Stimulated activated CD8-positive, alpha-beta memory T cell treated with anti-CD3 and anti-CD28 coated beads, Interleukin-2, amount 100 ng/mL, for 1 hour (primary cell): ENCODE measurements at places on chromosomes 6 and 20.

DNA sequence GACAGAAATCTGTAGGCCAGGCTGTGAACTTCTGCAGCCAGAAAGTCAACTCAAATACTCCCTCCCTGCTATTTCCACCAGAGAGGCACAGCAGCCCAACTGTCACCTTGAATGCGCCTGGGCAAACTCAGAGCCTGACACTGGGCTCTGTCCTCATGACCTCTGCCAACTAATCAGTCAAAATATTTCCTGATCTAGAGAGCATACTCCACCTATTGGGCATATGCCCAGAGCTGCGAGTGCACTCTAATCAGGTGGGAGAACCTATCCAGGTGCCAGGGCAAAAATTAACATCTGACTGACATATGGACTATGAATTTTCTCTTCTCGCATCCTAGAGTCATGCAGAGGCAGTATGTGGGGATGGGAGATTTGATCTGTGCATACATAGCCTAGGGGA lies 406.3 kb upstream of the RUNX2 start:
- no peak for DNase-seq

- DNase-seq, result no peak
Observed at GRCh38 chr20:12354725-12355124, 437.0 kb downstream of the BTBD3 start.

DNA sequence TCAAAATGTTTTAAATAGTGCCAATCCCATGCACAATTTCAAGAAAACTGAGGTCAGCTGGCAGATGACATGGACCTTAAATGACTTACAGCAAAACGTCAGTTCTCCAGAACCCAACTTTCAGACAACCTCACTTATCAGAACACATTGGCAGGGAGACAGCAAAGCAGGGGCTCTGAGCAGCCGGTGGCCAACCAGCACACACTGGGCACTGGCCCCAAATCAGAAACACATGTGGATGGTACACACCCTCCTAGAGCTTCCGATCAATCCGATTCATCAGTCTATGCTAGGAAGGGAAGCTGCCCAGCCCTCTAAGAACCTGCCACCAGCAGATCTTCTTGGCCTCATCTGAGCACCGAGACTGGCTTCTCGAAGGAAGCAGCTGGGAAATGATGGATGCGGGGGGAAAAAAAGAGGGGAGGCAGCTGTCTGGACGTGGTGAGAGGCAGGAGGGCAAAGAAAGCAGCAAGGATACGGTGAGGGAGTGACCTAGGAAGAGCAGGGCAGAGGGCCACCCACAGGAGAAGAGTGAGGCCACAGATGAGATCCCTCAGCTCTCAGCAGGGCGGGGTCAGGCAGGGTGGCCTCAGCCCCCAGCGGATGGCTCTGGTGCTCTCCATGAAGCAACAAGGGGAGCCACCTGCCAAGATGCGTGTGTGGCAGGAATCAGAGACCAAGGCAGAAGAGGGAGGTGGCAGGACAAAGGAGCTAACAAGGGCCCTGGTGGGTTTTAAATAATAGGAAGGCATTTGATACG lies 32.9 kb downstream of the TAF4 start:
- no peak for DNase-seq

- no peak for DNase-seq
Observed at GRCh38 chr20:59182401-59183044, 18.9 kb downstream of the ZNF831 start.

- no peak for DNase-seq
Observed at GRCh38 chr6:8435845-8436168, 462 bp upstream of the SLC35B3 start.

GRCh38 chr20:50689864-50690649 lies 1.3 kb downstream of the RIPOR3 start:
- DNase-seq, result no peak

GRCh38 chr6:19851241-19852089 lies 14.3 kb downstream of the ID4 start:
- no peak for DNase-seq

DNA sequence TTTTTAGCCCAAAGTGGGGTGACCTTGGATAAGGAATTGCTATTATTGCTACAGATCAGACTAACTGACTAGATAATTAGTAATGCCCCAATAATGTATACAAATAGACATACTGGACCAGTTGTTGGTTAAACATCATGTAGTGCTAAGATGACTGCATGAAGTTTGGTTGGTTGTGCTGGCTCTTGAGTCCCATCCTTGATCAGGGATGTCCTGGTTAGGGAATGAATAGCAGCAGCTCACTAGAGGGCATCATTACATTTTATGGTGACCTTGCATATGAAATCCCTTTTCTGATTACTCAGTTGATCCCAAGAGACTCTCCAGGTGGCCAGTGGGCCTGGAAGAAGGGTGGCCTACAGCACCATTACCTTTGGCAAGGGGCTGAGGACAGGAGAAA lies 10.9 kb downstream of the TPBG start:
- no peak for DNase-seq

DNA sequence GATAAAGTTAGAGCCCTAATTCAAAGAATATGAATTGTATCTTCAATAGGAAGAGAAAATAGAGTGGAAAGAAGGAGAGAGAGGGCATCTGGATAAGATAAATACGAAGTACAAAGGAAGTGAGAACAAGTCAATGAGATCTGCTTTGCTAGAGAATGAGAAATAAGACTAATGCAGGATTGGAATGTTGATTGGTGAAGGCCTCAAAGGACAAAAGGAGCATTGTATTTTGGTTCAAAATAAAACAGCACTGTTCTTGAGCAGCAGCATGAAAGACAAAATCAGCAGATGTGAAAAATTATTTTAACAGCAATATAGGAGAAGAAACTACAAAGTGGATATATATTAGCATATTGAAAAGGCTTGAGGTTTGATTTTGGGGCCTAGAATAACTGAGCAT lies 5.1 kb upstream of the TMEM244 start:
- no peak for DNase-seq

DNA sequence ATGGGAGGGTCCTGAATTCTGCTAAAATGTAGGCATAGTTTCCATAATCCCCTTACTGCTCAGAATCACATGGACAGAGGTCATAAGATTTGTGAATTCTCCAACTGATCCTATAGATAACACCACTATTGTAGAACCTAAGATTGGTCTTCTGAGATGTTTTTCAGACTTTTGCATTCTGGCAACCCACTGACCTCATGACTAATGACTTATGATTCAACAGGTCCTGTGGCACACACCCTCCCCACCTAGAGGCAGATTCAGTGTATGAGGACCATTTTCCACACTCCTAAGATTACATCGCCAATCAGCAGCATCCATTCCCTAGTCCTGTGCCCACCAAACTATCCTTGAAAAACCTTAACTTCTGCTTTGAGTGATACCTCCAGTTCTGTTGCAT lies 207.2 kb downstream of the BTBD9 start:
- no peak for DNase-seq

DNA sequence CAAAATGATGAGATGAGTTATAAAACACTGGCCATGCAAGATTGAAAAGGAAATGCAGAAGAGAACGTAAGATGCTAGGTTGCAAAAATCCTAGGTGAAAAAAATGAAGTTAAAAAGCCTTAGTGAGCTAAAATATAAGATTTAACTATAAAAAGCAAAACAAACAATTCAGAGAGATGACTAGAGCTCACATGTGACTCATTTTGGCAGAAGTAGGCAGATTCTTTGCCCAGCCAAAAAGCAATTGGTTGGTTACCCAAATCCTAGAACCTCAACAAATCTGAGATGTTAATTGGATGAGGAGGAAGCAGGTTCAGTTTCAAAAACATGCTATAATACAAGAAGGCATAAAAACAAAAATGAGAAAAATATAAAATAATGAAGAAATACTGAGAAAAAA lies 249.1 kb downstream of the OGFRL1 start:
- DNase-seq, result no peak

DNA sequence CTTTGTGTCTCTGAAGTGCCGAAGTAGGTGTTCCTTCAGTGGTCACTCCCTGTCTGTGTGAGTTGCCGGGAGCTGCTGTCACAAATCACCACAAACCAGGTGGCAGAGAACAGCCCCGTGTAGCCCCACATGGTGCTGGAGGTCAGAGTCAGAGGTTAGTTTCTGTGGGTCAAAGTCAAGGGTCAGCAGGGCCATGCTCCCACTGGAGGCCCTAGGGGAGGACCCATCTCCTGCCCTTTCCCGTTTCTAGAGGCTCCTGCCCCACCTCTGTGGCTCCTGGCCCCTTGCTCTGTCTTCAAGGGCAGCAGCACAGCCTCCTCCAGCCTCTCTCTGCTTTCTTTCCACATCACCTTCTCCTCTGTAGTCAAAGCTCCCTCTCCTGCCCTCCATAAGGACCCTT lies 264.3 kb downstream of the TAF4 start:
- DNase-seq, result no peak

GRCh38 chr6:111980971-111981840 lies 72.7 kb upstream of the CCN6 start:
- no peak for DNase-seq

GRCh38 chr6:33428224-33428965 lies 8.5 kb downstream of the SYNGAP1 start:
- no peak for DNase-seq

DNA sequence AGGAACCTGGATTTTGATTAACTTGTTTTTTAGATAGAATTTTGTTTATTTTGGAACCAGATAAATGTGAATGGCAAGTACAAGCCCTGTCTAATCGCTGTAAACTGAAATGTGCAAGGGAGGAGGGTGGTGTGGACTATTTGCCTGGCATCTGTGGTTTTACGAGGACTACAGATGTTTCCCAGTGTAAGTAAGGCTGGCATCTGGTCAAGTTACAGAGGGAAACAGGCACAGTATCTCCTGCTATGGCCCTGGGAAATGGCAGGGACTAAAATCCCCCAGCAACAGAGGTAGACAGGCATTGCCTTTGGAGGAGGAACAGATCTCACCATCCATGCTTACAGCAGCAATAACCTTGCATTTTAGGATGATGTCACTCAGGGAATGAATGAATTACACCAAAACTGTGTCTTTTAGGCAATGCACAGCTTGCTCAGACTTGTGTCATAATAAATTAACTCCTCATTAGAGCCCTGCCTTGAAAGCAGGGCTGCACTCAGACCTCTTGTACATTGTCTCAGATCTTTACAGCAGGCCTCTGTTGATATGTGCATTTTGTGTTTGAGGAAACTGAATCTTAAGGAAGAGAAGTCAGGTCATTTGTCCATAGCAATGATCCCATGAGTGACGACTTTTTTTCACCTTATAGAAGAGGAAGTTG lies 96.2 kb downstream of the TCP11 start:
- no peak for DNase-seq

- no peak for DNase-seq
Observed at GRCh38 chr20:49658508-49658907, 55.2 kb downstream of the B4GALT5 start.

GRCh38 chr6:16944596-16944995 lies 157.3 kb upstream of the STMND1 start:
- no peak for DNase-seq

DNA sequence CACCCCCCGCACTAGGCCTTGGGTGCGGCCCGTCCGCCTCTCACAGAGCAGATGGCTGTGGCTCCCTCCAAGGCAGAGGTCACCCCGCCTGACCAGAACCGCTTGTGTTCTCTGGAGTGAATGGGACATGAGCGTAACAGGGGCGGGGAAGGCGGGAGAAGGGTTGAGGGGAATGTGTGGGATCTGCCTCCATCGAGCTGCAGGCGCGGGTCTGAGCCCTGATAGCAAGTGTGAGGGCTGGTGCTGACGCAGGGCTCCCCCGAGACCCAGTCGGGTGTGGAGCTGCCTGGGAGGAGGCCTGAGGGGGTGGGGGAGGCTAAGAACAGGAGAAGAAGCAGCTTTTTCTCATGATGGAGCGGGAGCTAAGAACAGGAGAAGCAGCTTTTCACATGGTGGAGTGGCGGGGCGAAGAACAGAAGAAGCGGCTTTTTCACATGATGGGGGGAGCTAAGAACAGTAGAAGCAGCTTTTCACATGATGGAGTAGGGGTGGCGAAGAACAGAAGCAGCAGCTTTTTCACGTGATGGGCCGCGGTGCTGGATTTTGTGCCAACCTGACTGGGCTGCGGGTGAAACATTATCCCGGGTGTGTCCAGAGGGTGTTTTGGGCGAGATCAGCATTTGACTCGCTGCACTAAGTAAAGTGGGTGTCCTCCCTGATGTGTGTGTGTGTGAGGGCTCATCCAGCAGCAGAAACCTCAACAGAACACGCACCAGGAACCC lies 169.3 kb downstream of the TTLL2 start:
- DNase-seq, result no peak

DNA sequence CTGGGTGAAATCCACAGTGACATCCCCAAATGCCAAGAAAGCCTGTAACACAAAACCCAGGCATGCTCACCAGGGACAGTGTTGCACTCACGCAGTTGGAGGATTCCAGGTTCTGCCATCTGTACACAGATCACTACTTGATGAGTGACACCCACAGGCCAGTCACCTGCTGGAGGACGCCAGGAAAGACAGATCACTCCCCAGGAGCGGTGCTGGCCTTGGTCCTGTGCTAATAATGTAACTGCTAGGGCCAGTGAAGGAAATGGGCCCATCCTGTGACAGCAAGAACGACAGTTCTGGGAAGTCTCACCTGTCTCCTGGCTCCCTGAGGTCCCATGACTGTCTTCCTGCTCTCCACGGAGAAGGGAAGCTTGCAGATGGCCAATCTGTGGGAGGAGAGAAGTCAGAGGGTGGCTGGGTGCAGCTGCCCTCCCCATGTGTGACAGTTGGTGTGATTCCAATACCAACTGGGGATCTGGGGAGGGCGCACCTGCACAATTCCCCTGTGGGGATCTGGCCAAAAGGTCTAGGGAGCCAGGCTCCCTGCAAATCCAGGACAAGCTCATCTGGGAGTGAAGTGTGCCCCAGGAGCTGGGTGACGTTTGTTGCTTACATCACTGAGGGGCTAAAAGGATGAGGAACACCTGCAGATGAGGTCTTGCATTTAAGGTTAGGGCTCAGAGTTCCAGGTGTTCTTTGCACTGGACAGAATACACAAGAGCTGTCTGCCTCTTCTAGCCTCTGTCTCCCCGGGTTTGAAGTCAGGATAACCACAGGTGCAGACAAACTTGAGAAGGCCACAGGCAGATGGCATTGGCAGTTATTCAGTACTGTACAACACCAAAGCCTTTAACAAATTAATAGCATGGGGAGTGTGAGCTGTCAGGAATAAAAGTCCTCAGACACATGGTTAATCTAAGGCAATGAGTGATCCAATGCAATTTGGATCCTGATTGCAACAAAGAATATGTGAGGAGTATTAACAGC lies 10.3 kb downstream of the ZNF337 start:
- no peak for DNase-seq

GRCh38 chr6:168590406-168590805 lies 149.4 kb downstream of the SMOC2 start:
- no peak for DNase-seq

GRCh38 chr6:79538106-79538971 lies 1.1 kb upstream of the LCA5 start:
- DNase-seq, result no peak

GRCh38 chr20:51424270-51425117 lies 118.0 kb downstream of the NFATC2 start:
- DNase-seq, result no peak

- DNase-seq, result no peak
Observed at GRCh38 chr6:33966536-33966935, 162.7 kb upstream of the MLN start.

GRCh38 chr6:170290296-170291128 lies at the start of gene DLL1:
DLL1 (minus strand) TSS chr6:170291078; CDS start chr6:170290139, 939 bp downstream.
- no peak for DNase-seq
